Omental fat pad (tissue), 4 donors: ENCODE measurements at places on chromosomes 7 and 10.

- no peak for DNase-seq
These were observed 97.4 kb downstream of the C10orf105 start for GRCh38 chr10:71622154-71622526.

GRCh38 chr10:91558473-91558872, 74.4 kb downstream of the PPP1R3C start:
- DNase-seq = no peak

- DNase-seq = no peak
These were observed 57.5 kb upstream of the CABCOCO1 start for GRCh38 chr10:61605221-61605620.

DNA sequence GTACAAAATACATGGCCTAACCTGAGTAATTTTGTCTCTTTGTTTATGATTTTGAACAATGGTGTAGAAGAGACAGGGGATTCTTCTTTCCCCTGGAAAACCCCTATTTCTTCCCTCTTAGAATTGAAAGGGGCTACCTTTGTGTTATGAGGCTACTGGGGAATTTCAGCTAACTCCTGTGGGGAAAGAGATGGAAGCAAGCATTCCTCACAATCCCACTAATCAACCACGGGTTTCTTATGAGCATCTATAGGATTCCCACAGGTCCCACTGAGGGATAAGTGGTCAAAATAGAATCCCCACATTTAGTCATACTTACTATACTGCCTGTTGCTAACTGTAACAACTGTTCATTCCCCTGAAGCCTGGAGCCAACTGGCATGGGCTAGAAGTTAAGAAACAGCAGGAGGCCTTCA, 32.2 kb upstream of the ITGB8 start:
- no peak for DNase-seq

DNA sequence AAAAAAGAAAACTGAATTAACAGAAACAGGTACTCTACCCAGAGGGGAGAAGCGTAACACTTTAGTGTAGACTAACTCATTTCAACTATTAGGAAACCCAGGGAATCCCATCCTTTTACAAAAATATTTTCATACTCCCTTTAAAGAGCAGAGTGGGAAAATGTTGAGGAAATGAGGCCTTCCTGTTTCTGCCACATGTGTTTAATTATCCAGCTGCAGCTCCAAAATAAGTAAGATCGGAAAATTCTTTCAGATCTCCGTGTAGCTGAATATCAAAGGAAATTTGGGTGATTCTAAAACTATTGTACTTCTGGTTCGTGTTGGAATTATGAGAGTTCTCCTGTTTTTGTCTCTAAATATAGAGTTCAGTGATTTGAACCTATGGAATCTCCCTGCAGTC, 58.0 kb upstream of the CAV2 start:
- DNase-seq = no peak

DNA sequence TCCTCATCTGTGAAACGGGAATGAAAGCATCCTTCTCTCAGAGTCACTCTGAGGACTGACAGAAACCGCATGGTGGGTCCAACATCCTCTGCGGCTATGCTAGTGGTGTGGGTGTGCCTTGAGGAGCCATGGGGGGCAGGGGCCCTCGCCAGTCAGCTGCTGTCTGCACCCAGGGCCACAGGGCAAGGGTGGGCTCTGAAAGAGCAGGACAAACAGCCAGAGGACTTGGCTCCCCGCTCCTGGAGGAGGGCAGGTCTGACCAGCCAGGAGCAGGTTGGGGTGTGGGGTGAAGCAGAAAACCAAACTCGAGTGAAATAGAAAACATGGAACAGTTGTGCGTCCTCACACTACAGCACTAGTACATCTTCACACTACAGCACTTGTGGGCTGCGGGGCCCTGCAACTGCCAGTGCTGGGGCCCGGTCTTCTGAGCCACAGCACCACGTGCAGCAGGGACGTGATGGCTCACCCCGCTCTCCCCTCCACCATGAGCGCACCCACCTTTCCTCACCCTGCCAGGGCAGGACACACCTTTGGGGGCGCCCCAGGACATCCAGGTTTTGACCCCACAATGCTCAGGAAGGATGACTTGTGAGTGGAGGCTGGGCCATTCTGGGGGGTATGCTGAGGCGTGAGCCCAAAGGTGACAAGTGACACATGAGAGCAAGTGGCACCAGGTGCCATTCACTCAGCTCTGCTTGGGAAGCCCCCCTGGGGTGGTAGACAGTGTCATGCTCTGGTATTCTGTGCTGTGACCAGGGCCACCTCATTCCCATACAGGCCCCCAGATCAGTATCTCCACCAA, 96.1 kb upstream of the RET start:
- peak; percentile 11 for DNase-seq

DNA sequence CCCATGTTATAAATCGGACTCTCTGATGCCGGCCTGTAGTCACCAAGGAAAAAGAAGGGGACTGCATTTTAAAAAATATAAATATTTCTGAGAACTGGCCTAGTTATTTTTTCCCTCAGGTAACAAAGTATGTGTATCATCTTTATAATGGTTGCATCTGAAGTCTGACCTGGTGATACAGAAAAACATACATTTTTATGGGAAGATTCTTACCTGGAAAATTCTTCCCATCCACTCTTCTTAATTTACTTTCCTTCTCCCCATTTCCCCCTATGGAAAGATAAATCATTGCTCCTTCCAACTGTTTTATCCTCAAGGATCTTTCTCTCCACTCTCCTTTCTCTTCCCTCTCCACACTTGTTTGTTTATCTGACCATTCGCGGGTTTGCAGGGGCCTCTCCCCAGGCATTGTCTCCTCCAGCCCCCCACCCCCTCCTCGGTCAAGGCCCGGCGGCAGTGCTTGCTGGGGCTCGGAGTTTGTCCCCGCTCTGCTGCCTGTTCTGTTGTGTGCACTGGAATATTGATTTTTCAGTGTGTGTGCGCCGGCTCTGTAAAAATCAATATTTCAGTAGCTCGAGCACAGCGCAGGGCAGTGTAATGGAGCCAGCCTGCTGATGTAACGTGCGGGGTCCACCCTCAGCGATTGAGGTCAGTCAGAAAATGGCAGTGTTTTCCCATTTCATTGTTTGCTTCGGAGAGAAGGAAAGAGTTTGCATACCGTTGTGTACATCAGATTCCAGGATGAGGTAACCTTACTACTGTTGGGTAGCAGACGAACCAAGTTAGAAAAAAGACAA, 199.5 kb upstream of the NFE2L3 start:
- no peak for DNase-seq

GRCh38 chr7:18521945-18522566, 26.5 kb downstream of the HDAC9 start:
- no peak for DNase-seq

DNA sequence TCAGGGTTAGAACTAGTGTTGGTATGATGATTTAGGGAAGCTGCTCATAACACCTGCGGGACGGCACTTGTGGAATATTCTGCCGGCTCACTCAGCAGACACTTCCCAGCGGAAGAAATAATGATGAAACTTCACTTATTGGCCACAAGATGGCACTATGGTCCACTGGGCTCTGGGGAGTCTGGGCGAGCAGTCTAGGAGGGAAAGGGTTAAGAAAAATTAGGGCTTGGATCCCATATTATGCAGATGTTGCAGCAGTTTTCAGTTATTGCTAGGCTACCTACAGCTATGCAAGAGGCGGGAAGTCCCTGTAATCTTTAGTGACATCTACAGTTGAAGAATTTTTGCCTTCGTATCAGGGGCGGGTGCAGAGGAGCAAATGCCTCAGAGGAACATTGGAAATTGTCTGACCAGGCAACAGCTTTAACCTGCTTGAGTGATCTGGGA, 238.7 kb upstream of the PRSS58 start:
- no peak for DNase-seq

GRCh38 chr10:54434782-54435181, 366.2 kb downstream of the PCDH15 start:
- DNase-seq = no peak

DNA sequence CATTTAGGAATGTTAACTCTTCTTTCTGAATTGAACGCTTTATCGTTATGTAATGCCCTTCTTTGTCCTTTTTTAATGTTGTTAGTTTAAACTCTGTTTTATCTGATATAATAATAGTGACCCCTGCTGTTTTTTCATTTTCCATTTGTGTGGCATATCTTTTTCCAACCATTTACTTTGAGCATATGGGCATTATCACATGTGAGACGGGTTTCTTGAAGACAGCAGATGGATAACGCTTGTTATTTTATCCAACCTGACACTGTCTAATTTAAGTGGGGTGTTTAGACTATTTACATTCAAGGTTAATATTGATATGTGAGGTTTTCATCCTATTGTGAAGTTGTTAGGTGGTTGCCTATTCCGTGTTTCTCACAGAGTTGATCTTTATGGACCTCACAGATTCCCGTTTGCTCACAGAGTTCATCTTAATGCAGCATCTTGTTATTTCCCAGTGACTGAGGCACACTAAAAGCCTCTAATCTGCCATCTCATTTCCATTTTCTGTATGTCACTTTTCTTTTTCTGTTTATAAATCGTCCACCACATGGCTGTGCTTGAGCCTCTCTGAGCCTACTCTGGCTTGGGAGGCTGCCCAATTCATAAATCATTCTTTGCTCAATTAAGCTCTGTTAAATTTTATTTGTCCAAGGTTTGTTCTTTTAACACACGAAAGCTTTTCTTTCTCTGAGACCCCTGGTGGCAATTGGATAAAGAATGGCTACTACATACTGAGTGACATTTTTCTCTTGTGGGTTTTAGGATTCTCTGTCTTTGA, 286.2 kb downstream of the HTR7 start:
- DNase-seq = no peak

DNA sequence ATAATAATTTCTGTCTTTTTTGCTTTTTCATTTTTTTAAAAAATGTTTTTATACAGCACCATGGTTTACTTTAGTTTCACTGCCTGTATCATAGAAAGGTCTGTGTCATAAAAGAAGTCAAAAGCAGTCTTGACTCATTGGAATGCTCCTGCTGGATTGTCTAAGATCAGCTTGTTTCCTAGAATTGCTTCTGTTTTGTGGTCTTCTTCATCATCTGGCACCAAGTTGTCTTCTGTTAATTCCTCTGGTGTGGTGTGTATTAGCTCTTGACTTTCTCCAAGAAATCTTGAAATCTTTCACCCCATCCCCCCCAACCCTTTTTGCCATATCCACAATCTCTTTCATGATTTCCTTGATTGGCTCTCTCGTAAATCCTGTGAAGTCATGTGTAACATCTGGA, 250.3 kb upstream of the CXCL12 start:
- DNase-seq = no peak

DNA sequence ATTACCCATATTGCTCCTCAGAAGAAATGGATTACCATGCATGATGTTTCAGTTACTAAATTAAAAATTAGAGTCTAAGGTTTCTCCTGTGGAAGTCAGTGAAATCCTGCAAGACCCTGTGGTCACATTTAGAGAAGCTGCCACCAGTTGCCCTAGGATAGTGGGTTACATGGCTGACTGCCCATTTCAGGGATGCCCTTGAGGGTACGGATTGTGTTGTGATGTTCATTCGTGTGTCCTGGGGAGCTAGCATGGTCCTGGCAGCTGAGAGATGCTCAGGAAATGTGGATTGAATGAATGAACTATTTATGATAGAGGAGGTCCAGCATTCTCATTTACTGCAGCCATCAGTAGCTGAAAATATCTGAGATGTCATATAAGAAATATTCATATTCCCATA, 55.1 kb downstream of the TMEM178B start:
- DNase-seq = no peak

- DNase-seq = no peak
These were observed 16.0 kb downstream of the UBE2D1 start for GRCh38 chr10:58350619-58351323.

- DNase-seq = no peak
These were observed 321.8 kb downstream of the GFRA1 start for GRCh38 chr10:115951242-115951641.

DNA sequence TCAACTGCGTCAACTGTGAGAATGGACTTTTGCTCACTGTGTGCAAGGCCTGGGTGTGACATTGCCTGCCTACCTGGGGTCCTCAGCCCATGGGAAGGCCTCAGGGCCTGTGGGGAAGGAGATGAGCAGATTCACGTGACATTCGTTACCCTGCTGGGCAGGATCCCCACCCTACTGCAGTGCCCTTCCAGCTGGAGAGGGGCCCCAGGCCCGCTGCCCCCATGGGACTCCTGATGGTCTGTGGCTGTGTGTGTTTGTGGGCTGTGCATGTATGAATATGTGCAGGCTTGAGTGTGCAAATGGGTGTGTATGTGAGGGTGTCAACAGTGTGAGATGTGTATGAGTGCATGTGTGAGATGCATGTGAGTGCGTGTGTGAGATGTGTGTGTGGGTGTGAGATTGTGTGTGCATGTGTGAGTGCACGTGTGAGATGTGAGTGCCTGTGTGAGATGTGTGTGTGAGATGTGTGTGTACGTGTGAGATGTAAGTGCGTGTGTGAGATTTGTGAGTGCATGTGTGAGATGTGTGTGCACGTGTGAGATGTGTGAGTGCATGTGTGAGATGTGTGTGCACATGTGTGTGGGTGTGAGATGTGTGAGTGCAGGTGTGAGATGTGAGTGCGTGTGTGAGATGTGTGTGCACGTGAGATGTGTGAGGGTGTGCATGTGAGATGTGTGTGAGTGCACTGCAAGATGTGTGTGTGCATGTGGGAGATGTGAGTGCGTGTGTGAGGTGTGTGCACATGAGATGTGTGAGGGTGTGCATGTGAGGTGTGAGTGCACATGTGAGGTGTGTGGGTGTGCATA, 29.7 kb downstream of the PPIF start:
- no peak for DNase-seq

DNA sequence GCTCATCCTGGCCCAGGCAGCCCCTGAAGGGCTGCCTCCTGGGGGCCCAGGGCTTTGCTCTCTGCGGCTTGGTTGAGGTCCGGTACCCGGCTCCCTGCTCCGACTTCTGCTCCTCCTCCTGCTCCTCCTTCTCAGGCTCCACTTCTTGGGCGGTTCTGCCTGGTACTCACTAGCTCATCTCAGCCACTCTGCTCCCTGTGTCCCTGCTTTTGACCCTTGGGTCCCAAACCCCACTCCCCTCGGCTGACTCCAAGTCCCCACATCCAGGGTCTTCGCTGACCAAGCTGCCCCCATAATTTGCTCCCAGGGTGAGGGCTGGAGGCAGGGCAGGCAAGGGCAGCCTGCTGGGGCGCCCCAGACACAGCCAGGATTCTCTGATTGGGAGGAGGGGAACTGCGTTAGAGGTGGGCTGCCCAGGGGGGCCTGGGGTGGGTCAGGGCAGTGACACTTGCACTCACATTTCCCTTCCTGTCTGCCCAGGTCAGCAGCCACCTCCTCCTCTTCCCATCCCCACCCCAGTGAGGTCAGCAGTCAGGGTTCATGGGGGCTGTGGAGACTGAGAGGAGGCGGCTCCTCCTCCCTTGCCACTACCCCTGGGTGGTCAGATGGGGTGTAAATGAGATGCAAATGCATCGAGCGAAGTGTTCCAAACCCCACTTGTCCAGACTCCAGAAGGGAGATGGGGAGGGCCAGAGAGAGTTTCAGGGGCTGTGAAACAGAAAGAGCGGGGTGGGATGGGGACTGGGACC, 2.2 kb downstream of the SMARCD3 start:
- DNase-seq = no peak

DNA sequence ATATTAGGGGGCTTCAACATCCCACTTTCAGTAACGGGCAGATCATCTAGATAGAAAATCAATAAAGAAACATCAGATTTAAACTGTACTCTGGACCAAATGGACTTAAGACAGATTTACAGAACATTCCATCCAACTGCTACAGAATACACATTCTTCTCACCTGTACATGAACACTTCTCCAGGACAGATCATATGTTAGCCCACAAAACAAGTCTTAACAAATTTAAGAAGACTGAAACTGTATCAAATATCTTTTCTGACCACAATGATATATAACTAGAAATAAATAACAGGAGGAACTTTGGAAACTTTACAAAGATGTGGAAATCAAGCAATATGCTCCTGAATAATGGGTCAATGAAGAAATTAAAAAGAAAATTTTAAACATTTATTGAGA, 86.7 kb downstream of the MICU1 start:
- no peak for DNase-seq
